ENCODE measurements at places on chromosomes 4 and X.

DNA sequence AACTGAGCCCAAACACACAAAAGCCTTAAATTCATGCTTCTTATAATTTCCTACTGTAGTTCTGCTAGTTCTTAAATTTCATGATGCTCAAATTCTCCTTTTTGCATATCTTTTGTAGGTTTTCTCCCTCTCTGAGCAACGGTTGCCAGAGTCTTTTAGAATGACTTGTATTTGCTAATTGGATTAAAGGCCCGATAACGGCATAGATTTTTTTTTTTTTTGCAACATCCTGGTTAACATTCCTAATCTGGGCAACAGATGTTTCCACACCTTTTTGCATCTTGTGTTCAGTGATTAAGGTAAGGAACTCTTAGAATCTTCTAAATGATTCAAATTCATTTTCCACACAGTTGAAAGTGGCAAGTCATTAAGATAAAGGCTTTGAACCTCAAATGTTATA, 66.3 kb upstream of the ADGRG2 start:
- no peak for DNase-seq

DNA sequence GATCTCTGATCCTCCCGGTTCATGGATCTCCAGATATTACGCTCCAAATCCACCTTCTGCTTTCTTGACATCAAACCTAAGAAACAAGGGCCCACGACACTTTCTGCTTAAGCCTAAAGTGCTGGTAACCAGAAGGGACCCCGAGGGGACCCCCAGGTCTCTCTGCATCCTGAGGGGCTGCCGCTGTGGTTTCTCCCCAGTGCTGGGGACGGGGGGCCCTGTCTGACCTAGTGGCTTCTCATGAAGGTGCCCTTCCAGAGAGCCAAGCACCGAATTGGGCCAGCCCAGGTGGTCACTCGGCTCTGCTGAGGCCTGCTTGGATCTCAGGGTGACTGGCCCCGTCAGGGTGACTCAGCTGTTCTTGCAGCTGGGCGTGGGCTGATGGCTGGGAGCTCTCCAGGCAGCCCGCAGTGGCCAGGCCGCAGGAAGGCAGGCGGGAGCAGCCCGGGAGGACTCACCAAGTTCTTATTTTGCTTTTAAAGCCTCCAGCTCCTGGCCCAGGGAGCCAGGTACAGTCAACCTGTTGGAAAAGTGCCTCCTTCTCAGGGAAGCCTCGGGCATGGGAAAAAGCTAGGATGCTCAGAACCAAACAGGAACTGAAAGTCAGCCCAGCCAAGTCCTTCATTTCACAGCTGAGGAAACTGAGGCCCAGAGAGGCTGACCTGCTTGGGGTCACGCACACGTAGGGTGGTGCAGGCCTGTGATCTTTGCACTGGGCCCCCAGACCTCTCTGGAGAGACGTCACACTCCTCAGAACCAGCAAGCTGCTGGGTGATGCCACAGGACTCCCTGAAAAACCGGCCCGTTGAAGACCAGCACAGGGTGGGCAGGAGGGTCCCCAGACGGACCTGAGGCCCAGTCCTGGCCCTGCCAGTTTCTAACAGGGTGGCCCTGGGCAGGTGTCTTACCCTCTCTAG, 16.7 kb downstream of the BLOC1S4 start:
- no peak for DNase-seq

- no peak for DNase-seq
These were observed 223.7 kb downstream of the GPAT3 start for GRCh38 chr4:83759611-83760010.

GRCh38 chrX:77719388-77719787, 66.6 kb downstream of the ATRX start:
- no peak for DNase-seq

DNA sequence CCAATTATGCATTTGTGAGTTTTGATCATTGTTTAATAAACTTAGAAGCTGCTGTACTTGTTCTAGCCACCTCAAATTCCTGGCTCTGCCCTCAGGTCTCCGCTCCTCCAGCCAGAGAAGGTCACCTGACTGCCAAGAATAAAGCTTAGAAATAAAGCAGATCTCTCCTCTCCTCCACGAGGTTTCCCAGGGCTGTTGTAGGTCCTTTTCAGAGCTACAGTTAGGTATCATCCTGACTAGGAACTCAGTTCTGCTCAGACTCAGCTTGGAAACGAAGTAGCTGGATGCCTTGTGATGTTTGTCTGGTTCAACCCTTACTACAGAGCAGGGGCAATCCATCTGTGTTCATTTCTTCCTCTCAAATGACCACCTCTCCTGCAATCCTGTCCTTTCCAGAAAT, 79.1 kb upstream of the RAPGEF2 start:
- DNase-seq: no peak

GRCh38 chrX:118627084-118627758, 100.2 kb upstream of the IL13RA1 start:
- DNase-seq: no peak

GRCh38 chr4:145788755-145789154, 108.8 kb downstream of the C4orf51 start:
- DNase-seq: no peak

All from activated T-helper 1 cell treated with Interleukin-2 at 50 U/mL for 16 hours (primary cell).